ENCODE measurements at places on chromosomes 4 and X.

DNA sequence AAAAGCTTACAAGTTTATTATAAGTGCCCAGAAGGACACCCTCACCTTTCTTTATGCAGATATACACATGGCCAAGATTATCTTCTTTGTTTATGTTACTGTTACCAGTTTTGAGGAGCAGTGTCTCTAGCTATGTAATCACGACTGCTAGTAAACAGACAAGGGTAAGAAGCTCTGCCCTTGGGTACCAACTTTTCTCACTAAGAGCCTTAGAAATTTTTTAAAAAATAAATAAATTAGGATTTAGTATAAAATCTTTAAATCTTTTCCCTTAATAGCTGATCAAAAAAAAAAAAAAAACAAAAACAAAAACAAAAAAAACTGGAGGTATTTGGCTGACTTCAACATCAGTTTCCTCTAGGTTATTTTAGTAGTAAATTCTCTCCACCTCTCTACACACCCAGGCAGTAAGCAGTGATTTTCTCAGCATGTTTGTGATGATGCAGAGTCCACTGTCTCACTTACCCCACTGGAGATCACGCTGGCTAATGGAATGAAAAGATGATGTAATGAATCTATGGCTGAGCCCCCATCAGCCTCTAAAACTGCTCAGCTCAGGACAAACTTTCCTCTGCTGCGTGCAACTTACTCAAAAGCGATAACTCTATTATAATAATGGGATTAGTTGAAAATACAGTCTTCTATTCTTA lies 125.9 kb downstream of the FRYL start:
- DNase-seq, result no peak

DNA sequence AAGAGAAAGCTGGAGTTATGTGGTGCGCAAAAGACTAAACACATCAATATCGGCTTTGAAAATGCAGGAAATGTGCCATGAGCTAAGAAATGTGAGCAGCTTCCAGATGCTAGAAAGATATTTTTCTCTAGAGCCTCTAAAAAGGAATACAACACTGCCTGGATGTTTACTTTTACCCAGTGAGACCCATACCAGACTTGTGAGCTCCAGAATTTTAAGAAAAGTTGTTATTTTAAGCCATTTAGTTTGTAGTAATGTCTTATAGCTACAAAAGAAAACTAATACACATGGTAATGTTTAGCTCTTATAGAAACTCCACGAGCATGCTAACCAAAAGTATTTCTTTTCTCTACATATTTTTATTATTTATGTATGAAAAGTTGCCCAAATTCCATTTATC lies 1389.4 kb downstream of the C4orf33 start:
- DNase-seq, result no peak

DNA sequence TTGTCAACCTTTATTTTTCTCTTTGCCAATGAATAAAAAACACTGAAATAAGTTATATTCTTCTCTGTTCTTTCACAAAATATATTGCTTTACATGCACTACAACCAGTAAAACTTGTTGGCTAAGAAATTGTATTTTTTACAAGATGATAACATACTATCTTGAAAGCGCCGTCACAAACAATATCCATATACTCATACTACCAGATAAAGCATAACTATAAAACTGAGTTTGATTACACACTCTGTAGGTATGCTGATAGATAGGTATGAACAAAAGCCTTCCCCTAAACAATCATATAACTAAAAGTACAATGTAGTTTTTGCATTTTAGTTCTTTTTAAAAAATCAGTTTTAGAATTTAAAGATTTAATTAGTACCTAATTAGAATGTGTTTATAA lies 13.6 kb upstream of the BMP2K start:
- DNase-seq, result no peak

DNA sequence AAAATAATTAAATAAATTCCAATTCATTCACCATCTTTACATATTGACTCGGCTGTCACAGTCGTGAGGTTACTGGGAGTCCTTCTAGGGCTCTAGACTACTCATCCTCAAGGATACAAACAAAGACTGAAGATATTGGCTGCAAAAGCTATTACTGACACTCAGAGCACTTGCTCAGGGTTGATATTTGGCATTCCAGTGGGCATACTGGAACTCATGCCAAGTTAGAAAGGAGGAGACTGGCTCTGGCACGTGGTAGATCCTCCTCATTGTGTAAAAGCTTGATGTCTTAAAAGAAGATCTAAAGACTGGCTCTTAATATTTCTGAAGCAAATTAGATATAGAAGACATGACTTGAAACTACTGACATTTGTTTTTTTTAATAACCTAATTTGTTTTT lies 172.7 kb downstream of the GPM6A start:
- no peak for DNase-seq

DNA sequence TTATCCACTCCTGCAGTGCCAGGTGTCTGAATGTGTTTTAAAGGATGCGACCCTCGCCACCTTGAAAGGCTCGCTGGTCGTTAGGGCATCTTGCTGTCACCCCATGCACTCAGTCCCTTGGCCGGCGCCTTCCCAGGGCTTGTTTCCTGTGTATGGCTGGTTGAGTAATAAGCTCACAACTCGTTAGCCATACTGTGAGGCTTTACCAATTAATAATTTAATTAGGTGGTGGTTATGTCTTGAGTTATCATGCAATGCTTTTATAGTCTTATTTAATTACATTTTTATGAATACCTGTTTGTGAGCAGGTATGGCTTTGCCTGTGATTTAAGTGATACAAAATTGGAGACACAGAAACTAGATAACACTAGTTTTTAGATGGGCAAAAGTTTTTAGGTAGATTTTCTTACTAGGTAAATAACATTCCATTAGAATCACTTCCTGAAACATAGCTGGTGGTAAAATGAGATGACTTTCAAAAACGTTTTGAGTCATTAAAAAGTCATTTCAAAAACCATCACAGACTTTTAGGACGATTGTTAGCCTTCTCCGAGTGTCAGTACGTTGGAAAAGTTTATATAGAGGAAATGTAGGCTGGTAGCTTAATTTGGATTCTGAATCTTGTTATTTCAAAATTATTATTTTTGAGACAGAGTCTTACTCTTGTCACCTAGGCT lies 18.2 kb downstream of the PTTG2 start:
- peak; percentile 55 for DNase-seq

DNA sequence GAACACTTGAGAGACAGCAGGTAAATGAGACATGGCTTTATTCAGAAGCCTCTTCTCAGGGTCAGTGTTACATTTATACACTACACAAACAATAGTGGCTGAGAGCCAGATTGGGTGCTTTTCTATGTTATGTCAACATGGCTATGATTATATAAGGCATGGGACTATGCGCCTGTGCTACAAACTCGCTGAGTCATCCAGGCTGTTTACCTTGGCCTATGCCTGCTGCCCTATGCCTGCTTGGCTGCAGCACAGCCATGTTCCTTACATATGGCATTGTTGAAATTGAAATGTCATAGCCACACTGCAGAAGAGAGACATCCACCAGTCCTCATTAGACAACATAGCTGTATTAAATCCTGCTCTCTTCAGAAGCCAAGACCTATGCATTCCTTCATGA lies 236.3 kb upstream of the NWD2 start:
- DNase-seq, result no peak

GRCh38 chrX:116198810-116199209 lies 28.3 kb downstream of the AGTR2 start:
- DNase-seq, result no peak

GRCh38 chr4:81523672-81524327 lies 52.1 kb upstream of the RASGEF1B start:
- DNase-seq, result no peak

- no peak for DNase-seq
Measured at GRCh38 chr4:12674184-12674583, 810.0 kb downstream of the RAB28 start.

DNA sequence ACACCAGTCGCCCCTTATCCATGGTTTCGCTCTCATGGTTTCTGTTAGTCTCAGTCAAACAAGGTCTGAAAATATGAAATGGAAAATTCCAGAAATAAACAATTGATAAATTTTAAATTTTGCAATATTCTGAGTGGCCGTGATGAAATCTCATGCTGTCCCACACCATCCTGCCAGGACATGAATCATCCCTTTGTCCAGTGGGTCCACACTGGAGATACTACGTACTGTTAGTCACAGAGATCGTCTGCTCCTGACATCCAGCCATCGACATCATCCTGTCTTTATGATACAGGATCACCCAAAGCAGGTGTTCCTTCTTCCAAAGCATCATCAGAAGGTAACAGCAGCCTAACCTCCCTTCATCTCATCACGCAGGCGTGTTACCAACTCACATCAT lies 76.5 kb upstream of the MSX1 start:
- no peak for DNase-seq

DNA sequence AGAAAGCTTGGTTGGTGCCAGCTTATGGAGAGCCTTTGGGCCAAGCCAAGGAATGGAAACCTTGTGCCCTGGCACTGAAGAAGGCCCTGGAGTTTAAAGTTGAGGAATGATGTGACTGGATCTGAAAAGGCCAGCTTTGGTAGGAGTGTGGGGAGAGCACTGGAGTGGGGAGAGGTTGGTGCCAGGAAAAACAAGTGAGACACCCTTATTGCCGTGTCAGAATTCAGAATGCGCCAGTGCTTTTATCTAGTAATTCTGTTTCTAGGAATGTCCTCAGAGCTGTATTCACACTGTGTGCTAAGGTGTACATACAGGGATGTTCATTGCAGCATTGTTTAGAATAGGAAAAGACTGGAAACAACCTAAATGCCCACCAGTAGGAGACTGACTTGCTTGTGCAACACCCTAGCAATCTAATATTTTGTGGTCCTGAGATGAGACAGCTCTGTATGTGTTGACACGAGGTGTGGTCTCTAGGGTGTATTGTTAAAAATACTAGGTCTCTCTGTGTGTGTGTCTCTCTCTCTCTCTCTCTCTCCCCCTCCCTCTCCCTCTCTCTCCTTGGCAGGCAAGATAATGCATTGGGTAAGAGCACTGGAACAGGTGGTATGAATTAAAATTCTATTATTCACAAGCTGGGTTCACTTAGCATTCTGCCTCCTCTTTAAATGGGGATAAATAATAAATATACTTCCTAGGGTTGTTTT lies 107.8 kb downstream of the GATB start:
- no peak for DNase-seq

DNA sequence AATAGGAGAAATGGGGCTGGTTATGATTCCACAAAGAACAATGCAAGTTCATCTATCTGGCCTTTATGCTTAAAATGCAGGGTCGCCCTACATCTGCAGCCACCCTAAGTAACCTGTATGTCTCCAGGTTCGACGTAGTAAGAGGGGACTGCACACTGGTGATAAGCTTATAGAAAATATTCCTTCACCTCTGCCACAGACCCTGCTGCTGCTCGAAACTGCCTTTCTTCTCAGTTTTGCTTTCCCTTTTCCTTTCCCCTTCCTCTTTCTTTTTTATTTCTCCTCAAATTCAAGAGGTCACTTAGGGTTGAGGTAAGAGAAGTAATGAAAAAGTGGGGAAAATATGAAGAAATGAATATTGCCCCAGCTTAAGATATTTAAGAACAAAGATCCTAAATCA lies 123.5 kb downstream of the DCHS2 start:
- no peak for DNase-seq

DNA sequence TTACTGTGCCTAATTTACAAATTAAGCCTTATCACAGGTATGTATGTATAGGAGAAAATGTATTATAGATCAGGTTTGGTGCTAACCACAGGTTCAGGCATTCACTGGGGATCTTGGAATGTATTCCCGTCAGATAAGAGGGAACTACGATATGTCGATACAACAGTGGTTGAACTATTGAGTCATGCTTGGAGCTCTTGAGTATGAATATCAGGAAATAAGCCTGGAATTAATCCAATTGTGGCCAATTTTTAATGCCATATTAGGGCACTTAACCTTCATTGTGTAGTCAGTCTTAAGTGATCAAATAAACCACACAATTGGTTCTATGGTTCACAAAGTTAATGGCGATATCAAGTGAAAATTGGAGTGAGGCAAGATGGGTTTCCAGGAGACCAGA lies 556.5 kb downstream of the IL1RAPL1 start:
- DNase-seq, result no peak

Data from activated CD4-positive, alpha-beta T cell treated with anti-CD3 and anti-CD28 coated beads for 36 hours (primary cell).